ENCODE measurements at places on chromosomes 12 and 14.
A peak's percentile ranks its signal among the peaks of the same experiment; 100 is the strongest.

GRCh38 chr14:21917699-21918436, 244.2 kb upstream of the OR4E1 start:
- DNase-seq: no peak

DNA sequence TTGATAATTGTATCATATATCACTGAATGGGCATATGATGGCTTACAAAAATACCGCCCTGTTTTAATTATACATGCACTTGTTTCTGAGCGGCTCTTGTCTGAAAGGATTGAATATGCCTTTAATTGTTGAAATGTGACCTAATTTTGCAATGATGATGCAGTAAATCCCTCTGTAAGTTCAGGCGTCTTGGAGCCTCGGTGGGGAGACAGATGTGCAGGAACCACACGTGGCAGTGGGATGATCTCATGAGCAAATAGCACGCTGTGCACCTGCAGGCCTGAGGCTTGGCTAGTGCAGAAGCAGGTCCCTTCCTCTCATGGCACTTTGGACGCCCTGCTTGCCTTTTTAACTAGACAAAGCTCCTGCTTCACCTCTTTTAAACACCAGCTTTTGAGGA, 49.3 kb upstream of the ASPG start:
- no peak for DNase-seq

DNA sequence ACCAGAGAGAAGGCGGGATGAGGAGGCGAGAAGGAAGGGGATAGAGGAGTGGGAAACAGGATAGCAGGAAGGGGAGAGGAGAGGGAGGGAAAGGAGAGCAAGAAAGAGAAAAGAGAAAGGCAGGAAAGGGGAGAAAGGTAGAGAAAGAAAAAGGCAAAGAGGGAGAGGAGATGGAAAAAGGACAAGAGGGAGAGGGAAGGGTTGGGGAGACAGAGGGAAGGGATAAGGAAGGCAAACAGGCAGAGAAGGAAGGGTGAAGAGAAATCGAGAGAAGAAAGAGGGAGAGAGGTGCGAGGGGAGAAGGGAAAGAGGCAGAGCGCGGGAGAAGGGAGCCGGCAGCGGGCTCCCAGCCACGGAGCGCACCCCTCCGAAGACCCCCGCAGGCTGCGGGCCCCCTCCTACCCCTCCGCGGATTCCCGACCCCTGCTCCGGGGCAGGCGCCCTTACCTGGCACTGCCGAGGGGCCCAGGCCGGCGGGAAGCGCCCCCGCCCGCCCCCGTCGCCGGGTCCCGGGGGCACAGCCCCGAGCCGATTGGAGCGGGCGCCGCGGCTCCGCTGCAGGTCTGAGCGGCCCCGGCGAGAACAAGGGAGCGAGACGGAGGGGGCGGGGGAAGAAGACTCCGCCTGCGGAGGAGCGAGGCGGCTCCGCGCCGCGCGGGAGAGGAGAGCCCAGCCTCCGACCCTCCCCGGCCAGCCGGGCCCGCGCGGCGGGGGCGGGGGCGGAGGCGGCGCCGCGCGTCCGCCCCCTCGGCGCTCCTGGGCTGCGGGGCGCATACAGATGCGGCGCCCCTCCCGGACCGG, at the start of gene CDH24:
CDH24 (minus strand) TSS at position 565 of the 801 bp plus-strand sequence. CDS start 1,787 bp downstream, outside the sequence.
- DNase-seq: peak; percentile 65

DNA sequence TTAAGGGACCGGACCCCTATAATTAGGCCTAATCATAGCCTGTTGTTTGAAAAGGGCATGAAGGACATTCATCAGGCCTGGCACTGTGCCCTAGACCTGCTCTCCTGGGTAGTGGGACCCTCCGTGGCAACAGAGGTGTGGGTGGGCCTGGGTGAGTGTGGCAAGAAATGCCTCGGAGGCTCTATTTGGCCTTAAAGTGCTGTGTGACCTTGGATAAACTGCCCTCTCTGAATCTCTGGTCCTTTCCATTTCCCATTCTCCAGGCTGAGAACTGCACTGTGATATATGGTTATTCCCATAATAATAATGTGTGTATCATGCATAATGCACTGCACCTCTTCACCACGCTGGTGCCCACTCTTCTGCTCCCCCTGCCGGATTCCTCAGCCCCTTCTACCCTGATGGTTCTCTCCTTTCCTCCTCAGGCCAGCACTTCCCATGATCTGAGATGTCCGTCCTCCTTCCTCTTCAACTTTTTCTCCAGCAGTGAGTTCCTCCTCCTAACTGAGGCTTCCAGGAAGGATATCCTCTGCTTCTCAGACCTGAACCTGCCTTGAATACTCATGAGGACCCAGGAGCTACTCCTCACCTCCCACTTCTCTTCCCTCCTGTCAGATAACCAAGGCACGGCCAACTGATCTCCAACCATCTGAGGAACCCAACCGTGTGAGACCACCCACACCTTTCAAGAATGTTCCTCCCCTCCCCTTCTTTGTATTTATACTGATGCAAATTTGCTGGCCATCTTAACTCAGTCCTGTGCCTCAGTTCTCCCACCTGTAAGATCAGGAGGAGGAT, 111.0 kb upstream of the PZP start:
- DNase-seq: no peak

DNA sequence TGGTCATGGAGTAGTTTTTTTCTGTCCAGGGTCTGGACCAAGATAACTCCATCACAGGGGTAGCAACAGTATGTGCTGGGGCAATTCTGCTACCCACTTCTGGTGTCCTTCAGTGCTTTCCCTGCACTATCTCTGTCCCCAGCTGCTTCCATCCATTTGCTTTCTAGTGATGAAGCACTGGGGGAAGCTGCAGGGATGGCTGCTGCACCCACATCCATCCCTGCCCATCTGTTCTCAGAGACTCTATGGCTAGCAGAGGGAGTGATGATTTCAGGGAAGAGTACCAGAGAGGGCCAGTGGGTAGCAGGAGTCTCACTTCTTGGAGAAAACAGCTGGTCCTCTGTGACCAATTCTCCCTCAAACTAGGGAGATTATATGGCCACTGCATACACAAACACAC, 44.1 kb downstream of the ETV6 start:
- no peak for DNase-seq

- DNase-seq: no peak
Observed at GRCh38 chr12:60977966-60978365, 1282.2 kb upstream of the USP15 start.

DNA sequence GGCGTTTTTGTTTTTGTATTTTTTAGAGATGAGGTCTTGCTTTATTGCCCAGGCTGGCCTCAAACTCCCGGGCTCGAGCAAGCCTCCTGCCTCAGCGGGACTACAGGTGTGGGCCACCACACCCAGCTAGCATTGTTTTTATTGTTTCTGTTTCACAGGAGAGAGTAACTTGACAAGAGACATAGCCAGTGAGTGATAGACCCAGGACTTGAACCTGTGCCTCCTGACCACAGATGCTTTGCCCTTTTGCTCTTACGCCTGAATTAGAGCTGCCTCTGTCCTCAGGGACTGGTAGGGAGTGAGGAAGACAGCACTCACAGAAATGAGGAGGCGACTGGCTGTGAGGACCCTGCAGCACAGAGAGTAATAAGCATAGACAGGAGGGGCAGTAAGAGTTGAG, 2.3 kb downstream of the EVL start:
- no peak for DNase-seq

DNA sequence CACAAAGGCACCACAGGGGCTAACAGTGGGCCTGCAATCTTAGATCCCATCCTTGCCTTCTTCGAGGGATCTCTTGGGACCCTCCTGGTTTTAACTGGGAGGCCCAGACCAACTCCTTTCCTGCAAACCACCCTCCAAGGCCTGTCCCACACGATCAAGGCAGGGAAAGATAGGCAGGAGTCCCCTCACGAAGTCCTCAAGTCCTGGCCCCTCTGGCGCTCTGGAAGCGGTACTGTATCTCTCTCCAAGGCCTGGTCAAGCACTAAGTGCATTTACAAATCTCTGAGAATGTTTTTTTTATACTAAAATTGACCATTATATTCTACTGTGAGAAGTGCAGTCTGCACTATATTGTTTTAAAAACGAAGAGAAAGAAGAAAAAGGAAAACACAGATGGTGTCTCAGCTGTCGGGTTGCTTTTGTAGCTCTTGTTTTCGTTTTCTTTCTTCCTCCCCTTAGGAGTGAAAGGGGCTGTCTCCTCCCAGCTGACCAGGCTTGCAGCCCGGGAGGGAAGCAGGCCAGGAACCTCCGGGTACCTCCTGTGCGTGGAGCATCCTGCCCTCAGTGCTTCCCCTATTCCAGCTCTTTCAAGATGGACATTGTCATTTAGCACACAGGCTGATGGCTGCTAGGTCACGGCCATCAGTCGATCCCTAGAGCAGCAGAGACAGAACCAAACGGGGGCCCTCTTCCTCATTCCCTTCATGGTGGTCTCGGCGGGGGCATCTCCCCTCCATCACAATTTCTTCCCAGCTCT, 56.7 kb downstream of the FAM222A start:
- no peak for DNase-seq

DNA sequence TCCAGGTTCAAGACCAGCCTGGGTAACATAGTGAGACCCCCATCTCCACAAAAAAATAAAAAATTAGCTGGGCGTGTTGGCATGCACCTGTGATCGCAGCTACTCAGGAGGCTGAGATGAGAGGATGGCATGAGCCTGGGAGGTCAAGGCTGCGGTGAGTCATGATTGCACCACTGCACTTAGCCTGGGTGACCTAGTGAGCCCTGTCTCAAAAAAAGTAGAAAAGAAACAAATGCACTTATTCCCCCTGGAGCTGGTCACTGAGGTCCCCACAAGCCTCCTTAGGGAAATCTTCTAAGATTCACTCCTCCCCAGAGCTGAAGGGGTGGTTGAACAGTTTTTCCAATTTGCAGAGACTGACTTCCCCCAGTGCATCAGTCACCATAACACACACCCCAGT, 1.6 kb downstream of the CD9 start:
- no peak for DNase-seq

DNA sequence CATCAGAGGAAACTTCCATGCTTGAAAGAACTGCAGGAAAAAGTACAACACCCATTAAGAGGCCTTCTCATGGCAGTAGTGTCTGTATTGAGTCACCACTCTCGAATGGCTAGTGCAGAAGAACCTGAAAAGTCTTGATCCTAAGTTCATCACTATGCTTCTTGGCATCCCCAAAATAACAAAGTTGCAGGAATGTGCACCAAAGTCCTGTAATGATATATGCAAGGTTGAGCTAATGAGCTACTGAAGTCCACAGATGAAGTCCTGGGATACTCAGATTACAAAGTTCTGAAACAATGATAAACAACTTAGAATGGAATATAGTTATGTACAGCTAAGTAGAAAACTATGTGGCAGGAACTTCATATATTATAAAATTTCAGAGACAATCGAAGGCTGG, 545.4 kb downstream of the FOXG1 start:
- no peak for DNase-seq

- no peak for DNase-seq
Observed at GRCh38 chr12:25771041-25771440, 187.4 kb upstream of the RASSF8 start.

DNA sequence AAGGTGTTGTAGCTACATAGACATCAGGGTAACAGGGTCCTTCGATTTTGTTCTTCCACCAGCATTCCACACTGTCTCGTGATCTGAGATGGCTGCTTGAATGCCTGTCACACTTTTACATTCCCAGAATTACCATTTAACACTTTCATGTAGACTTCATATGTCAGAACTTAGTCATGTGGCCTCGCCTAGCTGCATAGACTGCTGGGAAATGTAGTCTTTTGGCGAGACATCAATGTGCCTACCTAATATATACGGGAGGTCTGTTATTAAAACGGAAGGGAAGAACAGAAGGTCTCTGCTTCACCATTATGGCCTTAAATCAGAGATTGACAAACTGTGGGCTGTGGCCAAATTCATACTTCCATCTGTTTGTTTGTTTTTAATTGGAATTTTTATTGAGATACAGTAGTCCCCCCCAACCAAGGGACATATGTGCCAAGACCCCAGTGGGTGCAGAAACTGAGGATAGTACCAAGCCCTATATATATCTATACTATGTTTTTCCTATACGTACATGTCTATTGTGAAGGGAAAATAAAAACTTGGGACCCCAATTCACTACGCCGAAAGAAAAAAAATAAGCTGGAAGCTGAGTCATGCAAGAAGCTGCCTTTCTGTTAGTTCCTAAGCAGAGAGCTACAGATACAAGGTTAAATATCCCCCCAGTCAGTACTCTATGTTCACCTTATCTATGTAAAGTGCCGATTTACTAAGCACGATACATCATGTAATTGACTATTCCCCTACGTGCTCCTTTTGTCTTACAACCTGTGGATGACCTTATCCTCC, 11.3 kb upstream of the HRK start:
- no peak for DNase-seq

- no peak for DNase-seq
Observed at GRCh38 chr12:59833408-59833807, 237.6 kb downstream of the SLC16A7 start.

DNA sequence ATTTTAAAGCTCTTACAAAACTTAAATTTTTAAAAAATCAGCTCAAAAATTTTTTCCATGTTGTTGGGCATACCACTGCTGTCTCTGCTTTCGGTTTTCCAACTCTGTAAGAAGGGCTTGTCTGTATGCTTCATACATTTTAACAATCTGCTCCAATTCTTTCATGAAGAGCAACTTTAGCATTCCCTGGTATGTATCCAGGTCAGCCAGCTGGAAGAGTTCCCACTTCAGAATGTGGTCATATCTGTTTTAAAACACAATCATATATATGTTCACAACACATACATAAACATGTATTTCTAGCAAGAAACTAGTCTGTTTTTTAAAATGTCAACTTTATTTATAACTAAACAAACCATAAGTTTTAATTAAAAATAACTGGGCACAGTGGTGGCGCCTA, 33.0 kb downstream of the SAV1 start:
- DNase-seq: no peak

GRCh38 chr14:40282196-40282595, 850.0 kb upstream of the FBXO33 start:
- no peak for DNase-seq

DNA sequence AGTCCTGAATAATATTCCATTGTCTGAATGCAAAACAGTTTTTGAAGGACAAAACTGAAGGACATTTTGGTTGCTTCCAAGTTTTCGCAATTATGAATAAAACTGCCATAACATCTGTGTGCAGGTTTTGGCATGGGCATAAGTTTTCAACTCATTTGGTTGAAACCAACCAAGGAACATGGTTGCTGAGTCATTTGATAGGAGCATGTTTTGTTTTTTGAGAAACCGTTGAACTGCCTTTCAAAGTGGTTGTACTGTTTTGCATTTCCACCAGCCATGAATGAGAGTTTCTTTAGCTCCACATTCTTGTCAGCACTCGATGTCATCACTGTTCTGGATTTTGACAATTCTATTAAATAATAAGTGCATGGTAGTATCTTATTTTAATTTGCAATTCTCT, 23.0 kb upstream of the GSG1 start:
- DNase-seq: no peak

DNA sequence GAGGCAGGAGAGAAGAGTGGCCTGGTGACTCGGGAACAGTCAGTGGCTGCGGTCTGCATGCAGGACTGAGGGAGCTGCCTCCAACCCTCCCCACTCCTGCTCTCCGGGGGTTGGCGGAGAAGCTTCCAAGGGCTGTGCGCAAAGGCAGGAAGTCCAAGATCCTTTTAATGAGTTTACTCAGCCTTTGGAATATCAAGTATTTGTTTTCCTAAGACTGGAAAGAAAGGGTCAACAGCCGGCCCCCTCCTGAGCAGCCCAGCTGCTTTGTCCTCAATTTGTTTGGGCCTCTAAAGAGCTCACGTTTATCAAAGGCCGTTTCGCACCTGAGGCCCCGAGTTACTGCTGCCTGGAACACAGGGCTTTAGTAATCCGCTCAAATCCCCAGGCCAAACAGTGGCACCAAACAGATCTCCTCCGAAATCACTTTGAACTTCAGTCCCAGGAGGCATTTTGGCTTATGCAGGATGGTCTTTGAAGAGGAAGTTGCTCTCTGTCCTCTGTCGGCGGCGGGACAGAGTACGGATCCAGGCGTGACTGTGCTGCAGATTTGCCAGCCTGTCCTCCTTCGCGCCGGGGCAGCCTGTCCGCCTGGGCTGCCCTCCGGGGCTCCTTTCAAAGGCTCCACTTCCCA, 117.2 kb upstream of the FZD10 start:
- no peak for DNase-seq

- DNase-seq: no peak
Observed at GRCh38 chr12:131535779-131536178, 175.1 kb upstream of the SFSWAP start.
